ENCODE measurements at places on chromosomes 2 and 18.

DNA sequence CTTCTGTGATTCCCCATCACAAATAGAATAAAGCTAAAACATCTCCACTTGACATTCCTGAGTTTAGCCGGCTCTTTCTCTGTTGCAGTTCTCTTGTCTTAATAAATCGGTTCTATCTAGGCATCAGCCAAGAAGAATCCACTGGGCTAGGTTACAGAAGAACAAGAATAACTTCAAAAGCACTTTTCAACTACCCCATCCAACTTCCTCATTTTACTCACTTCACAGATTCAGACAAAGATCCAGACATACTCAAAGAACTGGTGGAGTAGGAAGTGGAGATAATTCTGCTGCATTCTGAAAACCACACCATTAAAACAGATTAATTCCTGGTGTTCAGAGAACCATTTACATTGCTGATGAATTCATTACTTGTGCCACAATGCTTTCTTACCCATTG lies 9.6 kb upstream of the ALPK2 start:
- peak; percentile 64 for DNase-seq

- DNase-seq = no peak
Measured at GRCh38 chr2:111050701-111051376, 69.9 kb upstream of the BCL2L11 start.

- DNase-seq = no peak
Measured at GRCh38 chr2:12169721-12170120, 423.3 kb downstream of the LPIN1 start.

DNA sequence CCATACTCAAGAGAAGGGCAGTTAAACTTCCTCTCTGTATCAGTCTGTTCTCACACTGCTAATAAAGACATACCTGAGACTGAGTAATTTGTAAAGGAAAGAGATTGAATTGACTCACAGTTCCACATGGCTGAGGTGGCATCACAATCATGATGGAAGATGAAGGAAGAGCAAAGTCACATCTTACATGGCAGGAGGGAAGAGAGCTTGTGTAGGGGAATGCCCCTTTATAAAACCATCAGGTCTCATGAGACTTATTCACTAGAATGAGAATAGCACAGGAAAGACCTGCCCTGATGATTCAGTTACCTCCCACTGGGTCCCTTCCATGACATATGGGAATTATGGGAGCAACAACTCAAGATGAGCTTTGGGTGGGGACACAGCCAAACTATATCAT lies 1.4 kb upstream of the IL36B start:
- DNase-seq = no peak

- no peak for DNase-seq
Measured at GRCh38 chr18:56026509-56026908, 438.5 kb upstream of the TCF4 start.

DNA sequence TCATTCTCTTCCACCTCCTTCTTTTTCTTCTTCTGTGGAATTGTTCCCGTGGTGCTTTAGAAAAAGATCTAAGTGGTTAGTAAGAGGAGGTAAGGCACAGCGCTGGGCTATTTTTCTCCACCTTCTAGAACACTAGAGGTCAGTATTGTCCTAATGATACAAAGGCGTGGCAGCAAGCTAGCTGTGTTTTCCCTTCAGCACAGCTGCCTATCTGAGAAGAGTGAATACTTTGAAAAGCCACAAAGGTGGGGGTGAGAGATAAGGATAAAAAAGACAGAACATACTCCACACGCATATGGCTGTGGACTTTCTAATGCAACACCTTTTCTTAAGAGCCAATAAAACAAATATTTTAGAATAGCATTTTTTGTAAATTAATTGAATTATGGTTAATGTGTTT lies 2.1 kb downstream of the CNTNAP5 start:
- no peak for DNase-seq

DNA sequence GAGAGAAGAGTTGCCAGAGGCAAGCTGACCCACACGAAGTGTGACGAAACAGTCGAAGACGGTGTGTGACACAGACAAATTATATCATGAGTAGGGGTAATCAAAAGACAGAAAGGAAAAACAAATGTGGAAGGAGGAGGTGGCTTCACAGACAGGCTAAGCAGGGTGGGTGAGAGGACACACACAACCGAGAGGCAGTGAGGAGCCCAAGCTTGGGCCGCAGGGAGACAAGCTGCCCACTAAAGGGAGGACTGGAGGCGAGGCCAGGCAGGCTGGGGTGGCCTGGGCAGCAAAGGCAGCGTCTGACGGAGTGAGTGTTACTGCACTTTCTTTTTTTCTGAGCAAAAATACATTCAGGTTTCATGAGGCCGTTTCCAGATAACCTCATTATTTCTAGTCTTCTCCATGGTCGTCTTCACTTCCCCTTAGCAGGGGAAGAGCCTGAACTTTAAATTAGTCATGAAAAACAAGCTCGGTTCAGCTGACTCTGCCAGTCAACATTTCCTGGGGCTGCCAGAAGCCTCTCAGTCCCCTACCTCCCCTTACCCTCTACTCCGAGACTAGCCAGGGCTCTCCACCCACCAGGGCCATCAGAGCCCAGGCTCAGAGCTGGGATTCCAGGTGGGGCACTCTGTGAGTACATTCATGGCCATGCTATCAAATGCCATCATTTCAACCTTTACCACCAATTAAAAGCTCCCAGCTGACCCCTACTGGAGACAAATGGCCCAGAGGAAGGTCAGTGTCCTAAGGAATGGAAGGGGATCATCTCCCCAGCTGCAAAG lies 13.8 kb upstream of the ZFP36L2 start:
- DNase-seq = no peak

- DNase-seq = peak; percentile 48
Measured at GRCh38 chr2:69741575-69742321, at the start of gene ANXA4. Gene ANXA4, plus strand, starts transcription at chr2:69742134. Its CDS starts 39,432 bp downstream, at chr2:69781566.

DNA sequence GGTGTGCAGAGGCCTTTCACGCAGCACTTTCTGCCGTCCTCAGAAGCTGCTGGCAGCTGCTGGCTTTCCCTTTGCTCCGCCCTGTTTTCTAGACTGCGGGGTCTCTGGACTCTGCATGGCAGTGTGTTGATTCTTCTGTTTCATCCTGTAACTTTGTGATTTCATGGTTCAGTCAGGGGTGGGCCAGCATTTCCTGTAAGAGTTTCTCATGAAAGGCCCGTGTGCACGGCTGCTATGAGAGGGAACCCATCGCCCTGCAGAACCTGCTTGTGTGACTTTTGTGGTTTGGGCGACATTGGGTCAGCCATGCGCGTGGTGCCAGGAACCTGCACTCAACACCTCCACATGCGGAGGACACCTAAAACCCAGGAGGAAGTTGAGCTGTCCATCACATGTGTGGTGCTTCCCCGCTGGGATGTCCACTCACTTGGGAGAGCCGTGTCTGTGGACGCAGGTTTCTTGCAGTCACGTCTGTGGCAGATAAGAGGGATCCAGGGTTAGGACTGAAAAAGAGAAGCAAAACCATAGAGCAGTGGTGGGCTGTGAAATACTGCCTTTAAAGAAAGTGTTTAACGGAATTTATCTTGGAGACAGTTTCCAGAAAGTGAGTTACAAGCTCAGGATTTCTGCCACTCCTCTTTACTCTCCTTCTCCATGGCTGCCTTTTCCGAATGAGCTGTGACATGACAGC lies 167.3 kb upstream of the ALKAL2 start:
- DNase-seq = no peak

GRCh38 chr2:241635756-241636155 lies 1.2 kb downstream of the THAP4 start:
- no peak for DNase-seq

GRCh38 chr2:118048401-118048800 lies 34.5 kb upstream of the CCDC93 start:
- no peak for DNase-seq

DNA sequence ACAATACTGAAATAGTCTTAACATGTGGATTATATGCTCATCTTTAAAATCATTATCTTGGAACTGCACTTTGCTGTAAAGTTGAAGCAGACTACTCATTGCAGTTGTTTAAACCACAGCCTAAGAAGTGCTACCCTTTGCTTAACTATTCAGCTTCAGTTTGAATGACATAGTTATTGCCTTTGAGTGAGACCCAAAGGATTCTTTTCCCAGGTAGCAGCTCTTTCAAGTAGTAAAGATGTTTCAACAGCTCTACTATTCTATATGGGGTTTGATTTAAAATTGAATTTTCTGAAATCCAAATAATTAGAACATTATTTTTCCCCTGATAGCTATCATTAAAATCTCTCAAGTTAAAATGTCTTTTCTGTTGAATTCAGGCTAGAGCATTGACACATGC lies 1.1 kb downstream of the SCG2 start:
- DNase-seq = no peak

DNA sequence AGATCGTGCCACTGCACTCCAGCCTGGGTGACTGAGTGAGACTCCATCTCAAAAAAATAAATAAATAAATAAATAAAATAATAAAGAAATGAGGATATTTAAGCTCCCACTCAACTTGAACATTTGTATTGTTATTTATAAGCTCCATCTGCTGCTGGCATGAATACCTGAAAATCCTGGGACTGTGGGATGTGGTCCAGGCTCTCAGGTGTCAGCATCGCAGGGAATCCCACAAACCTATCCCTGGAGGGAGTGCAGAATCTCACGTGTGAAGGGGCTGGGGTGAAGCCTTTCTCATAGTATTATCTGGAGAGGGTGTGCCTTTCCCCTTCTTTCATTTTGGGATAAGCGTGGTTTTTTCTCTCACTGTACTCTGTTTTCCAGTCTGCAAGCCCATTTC lies 47.4 kb upstream of the POLE4 start:
- DNase-seq = no peak

DNA sequence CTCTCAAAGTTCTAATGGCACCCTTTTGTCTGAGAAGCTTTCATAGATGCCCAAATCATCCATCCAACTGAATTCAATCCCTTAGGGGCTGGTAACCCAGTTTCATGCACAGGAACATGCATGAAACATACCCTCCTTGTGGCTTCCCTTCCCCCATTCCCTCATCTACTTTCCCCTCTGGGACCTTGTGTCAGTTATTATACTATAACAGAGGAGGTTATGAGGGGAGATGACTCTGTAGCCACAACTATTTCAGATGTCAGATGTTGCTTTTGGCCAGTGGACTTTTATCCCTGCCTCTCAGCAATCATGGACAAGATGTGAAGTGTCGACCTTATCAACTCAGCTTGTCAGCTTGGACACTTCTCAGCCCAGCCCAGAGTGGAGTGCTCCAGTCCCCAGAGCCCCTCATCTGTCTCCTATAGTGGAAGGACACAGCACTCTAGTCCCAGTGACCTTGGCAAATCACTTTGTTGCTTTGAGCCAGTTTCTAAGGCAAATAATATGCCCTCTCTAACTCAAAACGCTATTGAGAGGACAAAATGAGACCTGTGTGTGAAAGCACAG lies 8.4 kb downstream of the DHRS9 start:
- no peak for DNase-seq

DNA sequence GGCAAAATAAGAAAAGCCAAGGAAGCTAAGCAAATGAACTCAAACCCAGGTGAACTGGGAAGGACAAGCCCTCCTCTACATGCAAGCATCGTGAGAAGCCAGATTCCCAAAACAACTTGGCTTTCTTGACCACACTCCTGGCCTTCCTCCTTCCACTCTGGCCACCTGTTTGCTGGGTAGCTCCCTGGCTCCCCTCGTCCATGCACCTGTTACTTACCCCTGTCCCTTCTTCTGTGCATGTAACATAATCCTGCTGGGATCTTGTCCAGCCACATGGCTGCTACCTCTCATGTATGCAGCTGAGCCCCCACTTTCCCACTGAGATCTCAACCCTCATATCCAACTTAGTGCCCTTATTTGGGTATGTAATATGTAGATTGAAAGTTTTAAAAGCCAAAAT lies 121.6 kb downstream of the MYO5B start:
- DNase-seq = no peak

DNA sequence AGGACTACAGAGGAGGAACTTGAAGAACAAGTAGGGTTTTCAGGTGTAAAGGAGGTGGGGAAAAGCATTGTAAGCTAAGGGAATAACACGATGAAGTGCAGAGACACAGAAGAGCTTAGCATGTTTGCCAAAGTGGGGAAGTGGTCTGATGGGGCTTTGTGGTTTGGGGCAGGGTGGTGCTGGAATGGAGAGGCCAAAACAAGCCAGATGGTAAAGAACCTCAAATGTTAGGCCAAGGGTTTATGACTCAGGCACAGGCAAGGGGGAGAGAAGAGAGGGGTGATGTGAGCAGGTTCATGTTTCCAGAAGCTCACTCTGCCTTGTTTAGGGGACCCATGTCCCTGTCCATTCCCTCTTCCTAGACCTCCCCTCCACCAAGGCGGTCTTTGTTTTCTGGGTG lies 104.5 kb upstream of the YWHAQ start:
- peak; percentile 11 for DNase-seq

- DNase-seq = no peak
Measured at GRCh38 chr18:55743736-55744135, 155.7 kb upstream of the TCF4 start.
